ENCODE measurements at places on chromosomes 12 and 14. TPM values are rescaled to one million over a fixed set of nuclear protein-coding genes. Genes with fewer than 3 reads are reported as not detected.

GRCh38 chr12:111445726-111446581 is 40.2 kb downstream of the SH2B3 start:
- no peak overlapping the region for H3K4me3 ChIP-seq
- peaks cover 36% of the 10 kb centered on the region for H3K36me3 ChIP-seq
- peaks cover 23% of the 10 kb centered on the region for H3K4me1 ChIP-seq
- DNase-seq = peak; percentile 71
- H3K27me3 ChIP-seq = no peaks in the 10 kb centered on the region

DNA sequence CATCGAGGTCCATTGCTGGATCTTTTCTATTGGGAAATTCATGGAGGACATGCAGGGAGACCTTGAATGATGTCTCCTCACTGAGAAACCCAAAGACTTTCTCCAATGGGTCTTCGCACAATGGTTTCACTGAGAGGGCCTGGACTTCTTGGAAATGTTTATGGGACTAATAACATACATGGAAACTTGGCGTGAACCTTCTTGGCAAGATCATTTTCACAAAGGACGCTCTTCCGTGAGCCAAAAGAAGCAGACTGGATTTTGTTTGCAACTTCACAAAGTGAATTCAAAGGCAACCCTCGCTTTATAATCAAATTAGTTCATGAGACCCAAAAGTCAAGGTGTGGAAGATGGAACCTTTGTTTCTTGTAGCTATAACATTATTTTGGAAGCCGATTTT is 154.4 kb downstream of the TMEM132C start:
- no peak for DNase-seq
- H3K27me3 ChIP-seq = no peaks in the 10 kb centered on the region
- H3K27ac ChIP-seq = no peak overlapping the region
- no peaks in the 10 kb centered on the region for H3K36me3 ChIP-seq
- H3K4me1 ChIP-seq = no peaks in the 10 kb centered on the region
- H3K4me3 ChIP-seq = no peak overlapping the region

DNA sequence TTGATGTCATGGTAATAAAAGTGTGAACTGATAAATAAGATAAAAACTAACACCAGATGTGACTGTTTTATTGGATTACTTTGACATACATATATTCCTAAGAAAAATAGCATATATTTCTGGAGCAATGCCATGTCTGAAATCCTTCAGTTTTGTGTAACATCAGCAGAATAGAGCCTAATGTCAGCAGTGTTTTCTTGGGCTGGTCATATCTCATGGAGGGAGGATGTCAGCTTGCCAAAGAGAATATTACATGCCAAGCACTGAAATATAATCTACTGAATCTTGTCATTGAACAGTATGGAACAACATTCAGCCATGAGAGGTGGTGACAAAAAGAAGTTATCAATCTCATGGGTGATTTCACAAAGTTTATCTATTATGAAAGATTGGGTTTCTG is 220.3 kb downstream of the KLHL28 start:
- no peak for DNase-seq
- no peaks in the 10 kb centered on the region for H3K4me1 ChIP-seq
- H3K27me3 ChIP-seq = no peaks in the 10 kb centered on the region

GRCh38 chr12:56234746-56235436 is 5.0 kb downstream of the SLC39A5 start:
- H3K4me3 ChIP-seq = no peak overlapping the region
- H3K27me3 ChIP-seq = no peaks in the 10 kb centered on the region
- peaks cover 2% of the 10 kb centered on the region for H3K4me1 ChIP-seq
- H3K27ac ChIP-seq = no peak overlapping the region
- peaks cover 3% of the 10 kb centered on the region for H3K36me3 ChIP-seq

DNA sequence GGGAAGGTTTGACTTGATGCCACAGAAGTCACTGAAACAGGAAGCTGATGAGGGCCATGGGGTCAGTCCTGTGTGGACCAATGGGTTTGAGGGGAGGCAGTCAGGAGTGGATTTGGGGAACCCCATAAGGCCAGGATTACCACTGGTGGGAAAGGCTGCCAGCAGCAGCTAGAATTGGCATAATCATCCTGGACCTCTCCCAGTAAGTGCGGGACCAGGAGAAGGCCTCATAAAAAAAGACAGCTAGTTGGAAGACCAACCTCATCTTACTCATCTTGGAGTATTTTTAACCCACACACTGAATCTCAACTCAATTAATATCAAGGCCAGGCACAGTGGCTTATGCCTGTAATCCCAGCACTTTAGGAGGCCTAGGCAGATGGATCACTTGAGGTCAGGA is 22.7 kb downstream of the TBX3 start:
- H3K4me3 ChIP-seq = no peak overlapping the region
- no peak overlapping the region for H3K27ac ChIP-seq
- no peaks in the 10 kb centered on the region for H3K36me3 ChIP-seq
- H3K4me1 ChIP-seq = no peaks in the 10 kb centered on the region
- H3K27me3 ChIP-seq = peaks cover 34% of the 10 kb centered on the region

DNA sequence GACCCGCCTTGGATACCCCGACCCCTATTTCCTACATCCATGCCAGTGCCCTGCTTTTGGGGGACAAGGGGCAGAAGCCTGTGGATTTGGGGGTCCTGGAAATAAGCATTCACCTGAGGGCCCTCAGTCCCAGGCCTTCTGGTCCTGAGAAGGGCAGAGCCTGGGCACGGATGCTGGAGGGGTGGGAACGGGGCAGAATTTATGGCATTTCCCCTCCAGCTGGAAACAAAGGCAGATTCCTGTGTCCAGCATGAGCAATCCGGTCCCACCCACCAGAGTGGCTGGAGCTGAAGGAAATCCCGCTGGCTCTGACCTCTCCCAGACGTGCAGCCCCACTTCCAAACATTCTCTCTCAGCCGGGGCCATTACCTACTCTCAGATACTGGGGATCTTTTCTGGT is 9.3 kb downstream of the ANKRD33 start:
- no peak for DNase-seq
- H3K4me3 ChIP-seq = no peak overlapping the region
- no peaks in the 10 kb centered on the region for H3K36me3 ChIP-seq

- peaks cover 6% of the 10 kb centered on the region for H3K4me1 ChIP-seq
- H3K36me3 ChIP-seq = peaks cover 4% of the 10 kb centered on the region
- H3K27me3 ChIP-seq = no peaks in the 10 kb centered on the region
- H3K4me3 ChIP-seq = no peak overlapping the region
- DNase-seq = no peak
- H3K27ac ChIP-seq = no peak overlapping the region
Observed at GRCh38 chr12:76142305-76142704, 57.8 kb upstream of the NAP1L1 start.

- DNase-seq = no peak
- H3K27me3 ChIP-seq = no peaks in the 10 kb centered on the region
- peaks cover 2% of the 10 kb centered on the region for H3K4me1 ChIP-seq
- H3K4me3 ChIP-seq = no peak overlapping the region
- H3K36me3 ChIP-seq = no peaks in the 10 kb centered on the region
Observed at GRCh38 chr12:117126335-117126734, 27.1 kb upstream of the TESC start.

GRCh38 chr12:130746546-130746945 is 30.4 kb upstream of the RIMBP2 start:
- H3K27me3 ChIP-seq = peaks cover 18% of the 10 kb centered on the region
- DNase-seq = no peak
- no peak overlapping the region for H3K27ac ChIP-seq
- no peak overlapping the region for H3K4me3 ChIP-seq

GRCh38 chr12:108232565-108232964 is 103.5 kb downstream of the WSCD2 start:
- no peak overlapping the region for H3K4me3 ChIP-seq
- no peak for DNase-seq
- no peaks in the 10 kb centered on the region for H3K36me3 ChIP-seq
- H3K27me3 ChIP-seq = peaks cover 28% of the 10 kb centered on the region
- H3K27ac ChIP-seq = no peak overlapping the region

DNA sequence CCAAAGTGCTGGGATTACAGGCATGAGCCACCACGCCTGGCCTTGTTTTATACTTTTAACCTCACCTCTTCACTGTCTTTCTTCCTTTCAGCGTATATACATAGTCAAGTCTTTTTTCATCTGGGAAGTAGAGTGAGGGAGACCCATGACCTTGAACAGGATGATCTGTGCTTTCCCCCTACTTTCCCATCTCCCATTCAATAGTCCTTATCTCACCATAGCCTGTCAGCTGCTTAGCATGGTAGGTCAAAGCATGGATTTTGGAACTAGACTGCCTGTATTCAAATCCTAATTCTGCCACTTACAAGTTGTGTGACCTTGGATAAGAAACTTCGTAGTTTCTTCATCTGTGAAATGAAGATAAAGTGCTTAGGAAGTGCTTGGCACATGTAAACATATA is 96.4 kb upstream of the MON2 start:
- peaks cover 4% of the 10 kb centered on the region for H3K4me1 ChIP-seq
- no peak for DNase-seq
- peaks cover 24% of the 10 kb centered on the region for H3K36me3 ChIP-seq
- no peaks in the 10 kb centered on the region for H3K27me3 ChIP-seq

GRCh38 chr12:1691123-1692007 is 495 bp downstream of the ADIPOR2 start:
- H3K36me3 ChIP-seq = peaks cover 4% of the 10 kb centered on the region
- peaks cover 27% of the 10 kb centered on the region for H3K4me1 ChIP-seq
- peak overlapping the region; percentile 79 for H3K27ac ChIP-seq
- no peaks in the 10 kb centered on the region for H3K27me3 ChIP-seq
- peak overlapping the region; percentile 89 for H3K4me3 ChIP-seq

- peaks cover 54% of the 10 kb centered on the region for H3K27me3 ChIP-seq
- no peak overlapping the region for H3K4me3 ChIP-seq
- H3K36me3 ChIP-seq = no peaks in the 10 kb centered on the region
- no peaks in the 10 kb centered on the region for H3K4me1 ChIP-seq
- no peak overlapping the region for H3K27ac ChIP-seq
Observed at GRCh38 chr14:94161981-94162380, 12.1 kb upstream of the PPP4R4 start.

DNA sequence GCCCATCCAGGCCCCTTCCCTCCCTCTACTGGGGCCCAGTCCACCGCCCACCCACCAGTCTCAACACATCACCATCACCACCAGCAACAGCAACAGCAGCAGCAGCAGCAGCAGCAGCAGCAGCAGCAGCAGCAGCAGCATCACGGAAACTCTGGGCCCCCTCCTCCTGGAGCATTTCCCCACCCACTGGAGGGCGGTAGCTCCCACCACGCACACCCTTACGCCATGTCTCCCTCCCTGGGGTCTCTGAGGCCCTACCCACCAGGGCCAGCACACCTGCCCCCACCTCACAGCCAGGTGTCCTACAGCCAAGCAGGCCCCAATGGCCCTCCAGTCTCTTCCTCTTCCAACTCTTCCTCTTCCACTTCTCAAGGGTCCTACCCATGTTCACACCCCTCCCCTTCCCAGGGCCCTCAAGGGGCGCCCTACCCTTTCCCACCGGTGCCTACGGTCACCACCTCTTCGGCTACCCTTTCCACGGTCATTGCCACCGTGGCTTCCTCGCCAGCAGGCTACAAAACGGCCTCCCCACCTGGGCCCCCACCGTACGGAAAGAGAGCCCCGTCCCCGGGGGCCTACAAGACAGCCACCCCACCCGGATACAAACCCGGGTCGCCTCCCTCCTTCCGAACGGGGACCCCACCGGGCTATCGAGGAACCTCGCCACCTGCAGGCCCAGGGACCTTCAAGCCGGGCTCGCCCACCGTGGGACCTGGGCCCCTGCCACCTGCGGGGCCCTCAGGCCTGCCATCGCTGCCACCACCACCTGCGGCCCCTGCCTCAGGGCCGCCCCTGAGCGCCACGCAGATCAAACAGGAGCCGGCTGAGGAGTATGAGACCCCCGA is 6.8 kb upstream of the RNU7-1 start:
- DNase-seq = no peak
- no peaks in the 10 kb centered on the region for H3K27me3 ChIP-seq
- peaks cover 32% of the 10 kb centered on the region for H3K36me3 ChIP-seq
- peak overlapping the region; percentile 78 for H3K4me3 ChIP-seq
- H3K27ac ChIP-seq = peak overlapping the region; percentile 82
- peaks cover 46% of the 10 kb centered on the region for H3K4me1 ChIP-seq

DNA sequence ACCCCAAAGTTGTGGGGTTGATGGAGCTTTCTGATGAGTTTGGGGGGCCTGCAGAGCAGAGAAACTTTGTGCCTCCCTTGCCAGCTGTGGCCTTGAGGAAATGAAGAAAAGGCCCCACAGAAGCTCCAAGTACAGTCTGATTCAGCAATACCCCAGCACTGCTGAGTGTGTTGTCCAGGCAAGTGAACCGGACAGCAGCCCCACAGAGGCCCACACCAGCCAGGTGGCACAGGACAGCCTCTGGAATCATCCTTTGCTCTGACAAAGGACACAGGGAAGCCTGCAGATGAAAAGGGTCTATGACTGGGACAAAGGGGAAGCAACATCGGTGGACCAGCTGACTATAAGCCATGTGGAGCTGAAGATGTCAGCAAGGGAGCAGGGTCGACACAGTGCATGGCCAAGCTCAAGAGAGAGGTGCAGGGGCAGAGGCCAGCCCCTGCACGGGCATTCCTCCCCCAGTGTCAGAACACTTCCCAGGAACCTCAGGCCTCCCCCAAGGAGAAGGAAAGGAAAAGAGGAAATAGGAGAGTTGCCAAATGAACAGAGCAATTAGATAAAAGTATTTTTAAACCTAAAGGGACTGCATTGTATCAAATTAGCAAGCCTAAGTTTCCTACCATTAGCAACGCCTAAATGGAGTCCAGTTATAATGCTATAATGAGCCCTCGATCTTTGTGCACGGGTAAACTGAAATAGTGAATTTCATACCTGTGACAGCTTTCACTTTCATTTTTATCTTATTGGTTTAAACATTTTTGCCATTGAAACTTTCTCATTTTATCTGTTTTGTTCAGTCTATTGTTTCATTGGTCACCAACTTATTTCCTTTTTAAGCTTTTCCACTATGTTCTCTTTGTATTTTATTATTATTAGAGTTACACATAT is 46.3 kb upstream of the PTGDR start:
- DNase-seq = no peak
- H3K4me1 ChIP-seq = peaks cover 8% of the 10 kb centered on the region
- H3K27ac ChIP-seq = no peak overlapping the region
- no peaks in the 10 kb centered on the region for H3K36me3 ChIP-seq
- peaks cover 10% of the 10 kb centered on the region for H3K27me3 ChIP-seq

DNA sequence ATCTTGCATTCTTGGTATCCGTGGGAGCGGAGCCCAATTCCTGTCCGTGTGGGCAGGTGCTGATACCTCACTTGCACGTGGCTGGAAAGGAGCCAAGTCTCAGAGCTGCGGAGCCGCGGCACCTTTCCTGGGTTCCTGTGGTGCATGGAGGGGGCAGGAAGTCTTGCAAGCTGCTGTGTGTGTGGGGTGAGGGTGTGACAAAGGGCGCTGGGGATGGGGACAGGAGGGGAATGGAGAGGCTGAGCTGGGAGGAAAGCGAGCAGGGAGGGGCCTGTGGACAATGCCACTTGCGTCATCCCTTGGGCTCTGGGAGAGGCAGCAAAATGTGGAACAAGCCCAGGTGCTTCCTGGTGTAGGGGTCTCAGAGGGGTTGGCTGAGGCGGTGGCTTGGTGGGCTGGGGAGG is 86.7 kb downstream of the CALM1 start:
- no peak overlapping the region for H3K4me3 ChIP-seq
- no peaks in the 10 kb centered on the region for H3K36me3 ChIP-seq
- peaks cover 36% of the 10 kb centered on the region for H3K27me3 ChIP-seq
- H3K4me1 ChIP-seq = no peaks in the 10 kb centered on the region
- DNase-seq = peak; percentile 80

The AQP6 gene
- total RNA-seq = not detected

The DTX1 gene
- total RNA-seq = not detected

The CCDC198 gene
- not detected for total RNA-seq

The RPGRIP1 gene
- not detected for total RNA-seq

The NKX2-1 gene
- not detected for total RNA-seq

All from osteocyte (in vitro differentiated cells).